ENCODE measurements at places on chromosomes 3 and 15.

- DNase-seq = no peak
Measured at GRCh38 chr3:48756640-48757039, 39.6 kb upstream of the IP6K2 start.

DNA sequence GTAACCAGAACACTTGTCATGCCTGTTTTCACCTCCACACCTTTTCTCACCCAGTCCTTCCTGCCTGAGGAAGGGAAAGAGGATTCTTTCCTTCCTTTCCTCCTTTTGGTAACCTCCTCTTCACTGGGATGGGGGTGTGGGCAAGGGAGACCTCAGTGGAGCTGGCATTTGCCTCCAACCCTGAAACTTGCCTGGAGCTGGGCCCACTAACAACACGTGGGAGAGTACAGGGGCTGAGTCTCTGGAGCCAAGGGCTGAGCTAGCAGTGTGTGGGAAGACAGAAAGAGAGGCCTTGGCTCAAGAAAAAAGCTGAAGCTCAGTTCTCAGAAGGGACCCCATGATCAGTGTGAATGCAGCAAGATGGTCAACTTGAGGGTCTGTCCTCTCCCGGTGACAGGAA, 86.6 kb upstream of the SLC6A11 start:
- DNase-seq = no peak

GRCh38 chr3:51141573-51141972, 243.5 kb upstream of the MANF start:
- no peak for DNase-seq

GRCh38 chr15:77034695-77035489, 36.0 kb downstream of the TSPAN3 start:
- peak; percentile 38 for DNase-seq

- DNase-seq = no peak
Measured at GRCh38 chr3:126845920-126846715, 136.8 kb upstream of the PLXNA1 start.

GRCh38 chr3:108292450-108292849, 3.9 kb upstream of the HHLA2 start:
- no peak for DNase-seq

- DNase-seq = no peak
Measured at GRCh38 chr3:105459566-105460290, 93.0 kb downstream of the ALCAM start.

DNA sequence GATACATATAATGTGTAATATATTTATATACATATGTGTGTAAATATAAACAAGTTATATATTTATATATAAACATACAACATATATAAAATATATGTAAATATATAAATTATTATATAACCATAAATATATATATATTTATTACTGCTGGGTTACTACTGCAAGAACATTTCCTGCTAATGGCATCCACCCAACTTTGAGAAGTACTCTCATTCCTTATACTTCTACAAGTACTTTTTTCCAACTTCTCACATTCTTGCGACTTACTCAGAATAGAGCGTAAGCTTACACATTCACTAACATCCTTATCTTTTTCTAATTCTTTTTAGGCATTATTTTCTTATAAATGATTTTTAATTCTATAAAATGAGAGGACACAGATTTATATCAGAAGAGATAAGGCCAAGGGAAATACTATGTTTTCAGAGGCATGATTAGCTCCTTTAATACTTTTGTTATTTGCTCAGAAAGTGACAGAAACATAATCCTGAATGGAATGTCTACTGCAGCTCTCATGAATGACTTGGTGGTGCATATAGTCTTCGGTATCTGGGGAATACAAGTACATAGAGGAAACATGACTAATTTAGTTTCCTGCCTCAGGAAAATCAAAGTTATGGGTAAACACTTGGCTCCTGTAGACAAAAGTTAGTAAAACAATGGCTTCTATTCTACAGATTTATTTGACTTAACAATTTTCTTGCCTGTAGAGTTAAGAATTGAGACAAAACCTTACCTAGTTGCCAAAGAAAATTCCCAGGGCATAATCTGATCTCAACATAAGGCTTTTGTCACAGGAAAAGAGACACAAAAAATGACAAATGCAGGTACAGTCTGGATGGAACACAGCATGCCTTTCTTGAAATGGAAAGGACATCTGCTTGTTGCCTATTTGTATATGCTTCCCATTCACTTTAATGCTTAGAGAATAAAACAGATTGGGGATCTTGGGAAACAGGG, 453.9 kb downstream of the SQOR start:
- DNase-seq = no peak

DNA sequence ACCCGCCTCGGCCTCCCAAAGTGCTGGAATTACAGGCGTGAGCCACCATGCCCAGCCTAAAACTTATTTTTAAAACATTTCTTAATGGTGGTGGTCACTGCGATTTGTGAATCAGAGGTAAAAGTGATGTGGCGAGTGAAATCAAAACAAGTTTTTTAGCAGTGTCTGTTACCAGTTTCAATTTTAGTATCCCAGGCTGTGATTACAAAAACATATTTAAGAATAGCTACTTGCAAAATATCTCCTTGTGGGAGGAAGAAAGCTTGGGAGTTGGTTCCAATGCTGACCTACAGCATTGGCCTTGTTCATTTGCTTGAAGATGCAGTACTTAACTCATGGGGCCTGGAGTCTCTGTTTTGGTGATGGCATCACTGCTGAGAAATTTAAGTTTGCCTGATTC, 4.5 kb downstream of the RAB7A start:
- no peak for DNase-seq

GRCh38 chr3:5309171-5309570, 121.7 kb downstream of the EDEM1 start:
- no peak for DNase-seq

- DNase-seq = no peak
Measured at GRCh38 chr15:100516643-100517512, 11.9 kb downstream of the CERS3 start.

DNA sequence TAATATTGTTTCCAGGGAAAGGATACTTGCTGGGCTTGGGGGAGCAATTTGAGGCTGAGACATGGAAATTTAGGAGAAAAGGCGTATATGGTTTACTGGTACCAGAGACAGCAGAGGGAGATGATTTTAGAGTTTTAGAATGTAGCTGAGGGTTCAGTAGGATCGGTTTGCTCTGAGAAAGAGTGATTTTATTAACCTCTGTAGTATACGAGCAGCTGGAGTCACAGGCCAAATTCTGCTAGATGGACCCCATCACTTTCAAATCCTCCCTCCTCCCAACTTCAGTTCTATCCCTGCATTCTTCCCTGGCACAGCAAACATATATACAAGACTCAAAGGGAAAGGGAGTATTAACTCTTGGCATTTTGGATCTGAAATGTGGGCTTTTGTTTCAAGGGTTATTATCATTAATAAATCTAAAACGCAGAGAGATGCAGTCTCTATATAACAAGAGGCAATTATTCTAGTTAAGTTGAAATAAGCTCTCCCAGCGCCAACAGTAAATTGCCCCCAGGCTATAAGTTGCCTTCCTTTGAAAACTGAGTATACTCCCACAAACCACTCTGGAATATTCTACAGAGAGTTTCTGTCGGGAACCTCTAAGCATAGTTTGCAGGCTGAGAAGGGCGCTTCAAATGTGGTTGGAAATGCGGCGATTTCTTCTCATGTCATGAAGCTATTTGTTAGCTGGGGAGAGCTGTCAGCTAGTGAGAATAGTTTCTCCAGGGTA, 5.4 kb downstream of the CRABP1 start:
- no peak for DNase-seq

DNA sequence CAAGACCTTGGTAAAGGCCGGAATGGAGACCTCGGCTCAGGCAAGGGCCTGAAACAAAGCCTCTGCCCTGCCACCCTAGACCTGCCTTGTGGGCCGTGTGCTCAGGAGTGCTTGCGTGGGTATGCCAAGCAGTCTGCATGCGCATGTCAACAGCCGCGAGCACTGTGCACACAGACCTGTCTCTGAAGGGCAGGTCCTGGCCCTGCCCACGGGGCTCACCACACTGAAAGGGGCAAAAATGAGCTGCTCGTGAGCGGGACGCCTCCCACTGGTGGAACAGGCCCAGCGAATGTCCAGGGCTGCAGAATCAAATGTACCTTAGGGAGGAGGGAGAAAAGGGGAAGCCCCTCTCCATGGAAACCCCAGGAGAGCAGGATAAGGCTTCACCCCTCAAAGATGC, 44.3 kb upstream of the FGD5 start:
- no peak for DNase-seq

GRCh38 chr3:115814006-115814405, 190.7 kb downstream of the GAP43 start:
- no peak for DNase-seq

DNA sequence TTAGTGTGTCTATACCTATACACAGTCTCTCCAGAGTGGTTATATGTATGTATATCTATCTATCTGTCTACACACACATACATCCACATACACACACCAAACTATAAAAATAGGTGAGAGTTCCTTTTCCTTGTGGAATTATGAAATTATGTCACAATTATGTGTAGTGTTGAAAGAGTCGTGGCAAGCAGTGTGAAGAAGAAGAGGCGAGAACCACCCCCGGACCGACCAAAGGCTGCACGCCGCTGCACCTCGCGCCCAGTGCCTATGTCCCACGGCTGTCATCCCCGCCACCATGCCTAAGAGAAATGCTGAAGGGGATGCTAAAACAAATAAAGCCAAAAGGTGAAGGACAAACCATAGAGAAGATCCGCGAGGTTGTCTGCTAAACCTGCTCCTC, 95.0 kb upstream of the RAP2B start:
- no peak for DNase-seq
